ENCODE measurements at places on chromosomes 12 and 14. TPM values are rescaled to one million over a fixed set of nuclear protein-coding genes. Genes with fewer than 3 reads are reported as not detected.

SLC8A3 gene
- total RNA-seq = 0.29 TPM

COX8C gene
- total RNA-seq = not detected

RARG gene
- 56.8 TPM for total RNA-seq

PLEKHD1 gene
- total RNA-seq = 0.12 TPM
